ENCODE measurements at places on chromosomes 6 and 20.

DNA sequence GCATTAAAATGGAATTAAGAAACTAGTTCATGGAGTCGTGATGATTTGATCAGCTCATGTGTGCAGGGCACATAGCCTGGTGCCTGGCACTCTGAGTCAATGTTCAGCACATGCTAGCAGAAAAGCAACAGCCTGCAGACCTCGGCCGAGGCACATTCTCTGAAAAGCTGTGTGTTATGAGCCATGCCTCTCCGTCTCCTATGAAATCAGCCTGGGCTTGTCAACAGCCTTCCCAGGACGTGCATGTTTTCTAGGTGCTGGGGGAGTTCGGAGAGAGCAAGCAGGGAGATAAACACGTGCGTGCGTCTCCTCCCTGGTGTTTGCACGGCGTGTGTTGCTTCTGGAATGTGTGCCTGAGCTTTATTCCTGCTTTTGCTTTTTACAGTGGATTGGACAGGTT, 207.8 kb upstream of the KCNG1 start:
- no peak for DNase-seq

DNA sequence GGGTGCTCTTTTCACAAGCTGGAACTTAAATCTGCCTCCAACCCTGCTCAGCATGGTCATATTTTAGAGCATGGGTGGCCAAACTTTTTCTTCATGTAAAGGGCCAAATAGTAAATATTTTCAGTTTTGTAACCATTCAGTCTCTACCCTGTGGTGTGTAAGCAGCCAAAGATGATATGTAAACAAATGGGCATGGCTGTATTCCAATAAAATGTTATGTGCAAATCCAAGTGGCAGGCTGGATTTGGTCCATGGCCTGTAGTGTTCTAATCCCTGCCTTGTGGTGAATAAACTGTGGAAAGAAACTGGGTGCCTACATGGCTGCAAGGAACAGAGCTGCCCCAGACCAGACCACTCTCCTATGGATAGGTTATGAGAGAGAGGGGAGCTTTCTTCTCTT, 32.7 kb downstream of the OGFRL1 start:
- DNase-seq, result no peak

DNA sequence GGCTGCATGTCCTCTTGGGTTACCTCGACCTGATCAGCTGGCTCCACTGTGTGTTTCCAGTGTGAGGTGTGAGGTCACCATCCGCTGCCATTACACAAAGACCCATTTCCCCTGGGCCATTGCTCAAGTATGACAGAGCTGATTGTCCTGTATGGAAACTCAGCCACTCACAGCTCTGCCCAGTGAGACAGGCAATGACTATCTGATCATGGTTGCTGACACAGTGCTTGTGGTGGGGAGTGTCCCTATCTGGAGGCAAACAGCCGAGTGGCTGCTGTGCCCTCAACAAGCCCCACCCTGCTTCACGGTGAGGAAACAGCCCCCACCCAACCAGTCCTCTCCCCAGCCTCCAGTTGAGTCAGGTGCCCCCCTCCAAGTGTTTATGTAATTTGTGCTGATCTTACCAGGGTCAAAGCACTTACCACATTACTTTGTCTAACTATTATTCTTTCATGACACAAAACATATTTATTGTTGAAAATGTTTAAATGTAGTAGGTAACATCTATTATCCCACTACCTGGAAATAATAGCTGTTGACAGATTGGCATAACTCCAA, 11.7 kb upstream of the MAPK13 start:
- DNase-seq, result no peak

DNA sequence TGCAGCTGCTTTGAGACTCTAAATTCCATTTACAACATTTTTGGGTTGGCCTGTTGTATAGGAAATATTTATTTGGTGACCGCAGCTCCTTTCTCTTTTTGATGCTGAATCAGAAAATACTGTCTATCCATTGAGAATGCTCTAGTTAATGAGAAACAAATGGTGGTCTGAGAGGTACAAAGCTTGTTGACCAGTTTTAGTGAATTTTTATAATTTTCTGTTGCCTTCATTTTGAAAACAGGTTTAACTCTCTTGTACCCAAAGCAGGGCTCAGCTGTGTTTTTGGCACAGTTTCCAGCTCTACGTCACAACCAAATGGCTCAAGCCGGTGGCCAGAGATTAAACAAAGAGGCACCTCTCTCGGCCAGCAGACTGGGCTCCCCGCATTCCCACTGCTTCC, 113.2 kb downstream of the FNDC1 start:
- no peak for DNase-seq

DNA sequence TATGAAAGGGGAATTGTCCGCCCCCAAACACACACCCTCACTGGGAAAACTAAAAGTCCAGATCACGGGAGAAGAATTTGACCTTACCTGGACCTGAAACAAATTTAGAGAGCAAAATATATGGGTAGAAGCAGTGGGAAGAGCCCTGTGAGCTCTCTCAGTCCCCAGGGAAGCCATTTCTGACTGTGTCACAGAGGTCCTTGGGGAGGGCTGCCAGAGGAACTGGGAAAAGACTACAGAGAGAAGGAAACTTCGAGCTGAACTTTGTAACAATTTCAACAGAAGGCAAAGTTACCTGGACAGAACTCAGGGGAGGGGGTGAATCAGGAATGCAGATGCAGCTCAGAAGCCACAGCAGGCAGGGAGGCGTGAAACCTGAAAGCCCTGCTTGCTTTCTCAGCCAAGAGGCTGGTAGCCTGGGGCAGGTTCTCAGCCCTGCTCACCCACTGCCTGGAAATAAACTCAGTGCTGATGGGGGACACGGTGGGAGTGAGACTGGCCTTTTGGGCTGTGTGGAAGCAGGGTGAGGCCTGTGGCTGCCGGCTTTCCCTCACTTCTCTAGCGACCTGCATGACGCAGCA, 163.8 kb downstream of the TMEM200A start:
- no peak for DNase-seq

- DNase-seq, result no peak
Measured at GRCh38 chr6:46014046-46014445, 1.6 kb downstream of the CLIC5 start.

DNA sequence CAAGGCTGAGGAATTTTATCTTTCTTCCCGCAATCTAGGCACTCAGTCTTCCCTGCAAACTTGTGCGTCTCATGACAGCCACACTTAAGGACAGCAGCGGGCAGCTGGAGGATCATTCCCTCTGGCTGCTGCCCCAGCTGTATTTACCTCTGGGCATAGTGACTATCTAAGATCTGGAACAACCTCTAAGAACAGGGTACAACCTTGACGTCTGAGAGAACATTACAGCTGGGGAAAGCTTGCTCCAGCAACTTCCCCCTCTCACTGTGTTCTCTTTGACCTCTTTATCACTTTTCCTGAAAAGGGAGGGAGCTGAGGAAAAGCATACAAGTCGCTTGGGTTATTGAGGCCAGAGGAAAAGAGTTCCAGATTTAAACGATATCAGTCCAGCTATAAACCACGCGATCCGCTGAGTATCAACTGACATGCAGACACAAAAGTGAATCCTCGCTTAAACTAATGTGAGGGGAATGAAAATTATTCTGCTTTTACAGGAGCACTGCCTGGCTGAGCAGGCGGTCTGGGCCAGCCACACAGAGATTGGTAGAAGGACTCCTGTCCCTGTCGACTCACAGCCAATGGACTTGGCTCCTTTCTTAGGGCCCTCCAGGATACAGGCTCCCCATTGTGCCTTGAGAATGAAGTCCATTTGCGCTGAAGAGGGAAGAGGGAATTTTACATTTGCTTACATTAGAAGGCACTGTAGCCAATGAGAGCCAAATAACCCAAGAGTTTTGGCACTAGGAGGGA, 153.3 kb downstream of the QRSL1 start:
- DNase-seq, result no peak

DNA sequence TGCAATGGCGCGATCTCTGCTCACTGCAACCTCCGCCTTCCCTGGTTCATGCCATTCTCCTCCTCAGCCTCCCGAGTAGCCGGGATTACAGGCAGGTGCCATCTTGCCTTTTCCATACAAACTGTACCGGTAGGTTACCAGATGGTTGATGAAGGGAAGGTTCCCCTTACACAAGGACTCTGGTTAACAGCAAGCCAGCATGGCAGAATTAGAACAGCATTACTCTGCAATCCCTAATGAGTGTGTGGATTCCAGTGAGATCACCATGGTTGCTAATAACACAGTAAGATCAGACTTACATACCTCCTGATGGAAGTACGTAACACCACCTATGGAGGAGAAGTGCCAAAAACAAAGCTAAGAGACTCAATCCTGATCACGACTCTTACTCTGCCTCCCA, 51.7 kb downstream of the TTI1 start:
- DNase-seq, result no peak

DNA sequence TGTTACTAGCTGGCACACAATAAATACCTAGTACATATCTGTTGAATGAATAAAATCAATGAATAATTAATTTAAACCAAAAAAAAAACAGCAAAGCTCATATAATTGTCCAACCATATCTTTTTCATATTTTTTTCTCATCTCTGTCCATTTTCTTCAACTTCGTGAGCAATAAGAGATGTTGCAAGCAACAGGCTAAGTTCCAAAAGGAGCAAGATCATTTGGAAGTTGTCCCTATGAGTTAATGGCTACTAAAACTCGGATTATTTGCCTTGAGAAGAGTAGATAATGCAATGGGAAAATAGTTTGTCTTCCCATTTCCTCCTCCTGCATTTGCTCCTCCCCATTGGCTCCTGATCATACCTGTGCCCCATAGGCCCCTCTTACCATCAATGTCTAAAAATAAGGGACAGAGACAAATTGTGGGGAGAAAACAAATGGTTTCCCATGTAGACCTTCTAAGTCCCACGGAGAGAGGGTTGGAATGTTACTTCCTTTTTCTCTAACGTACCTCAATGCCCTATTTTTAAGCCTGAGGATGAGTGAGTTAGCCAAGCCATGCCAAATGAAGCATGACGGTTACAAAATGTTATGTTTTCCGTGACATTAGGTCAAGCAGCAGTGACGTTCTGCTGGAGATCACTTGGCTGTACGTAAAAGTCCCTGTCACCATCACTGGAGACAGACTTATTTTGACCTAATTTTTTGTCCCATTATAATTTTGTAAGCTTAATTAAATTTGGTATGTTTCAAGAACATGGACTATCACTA, 217.3 kb upstream of the PREP start:
- no peak for DNase-seq

DNA sequence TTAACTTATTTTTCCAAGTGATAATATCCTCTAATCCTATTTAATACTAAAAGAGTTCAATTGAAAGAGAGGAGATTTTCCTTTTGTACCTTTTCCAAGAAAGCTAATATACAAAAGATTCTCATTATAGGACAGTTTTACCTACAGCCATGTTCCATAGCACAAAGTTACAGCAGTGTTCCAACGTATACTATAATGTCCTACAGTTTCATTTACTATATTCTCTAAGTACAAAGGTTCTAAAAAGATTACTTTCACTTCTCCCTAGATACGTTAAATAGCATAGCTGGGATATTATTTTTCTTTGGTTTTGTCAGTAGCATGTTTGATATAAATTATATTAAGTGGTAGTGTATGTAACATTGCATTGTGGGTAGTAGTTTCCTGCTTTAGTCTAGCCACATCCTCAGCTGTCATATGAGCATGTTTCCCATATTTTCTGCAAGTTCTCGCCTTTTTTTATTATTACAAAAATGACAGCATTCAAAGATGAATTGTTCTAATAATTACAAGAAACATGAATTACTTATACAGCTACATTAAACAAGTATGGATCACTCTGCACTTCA, 4.4 kb upstream of the RUNX2 start:
- DNase-seq, result no peak

DNA sequence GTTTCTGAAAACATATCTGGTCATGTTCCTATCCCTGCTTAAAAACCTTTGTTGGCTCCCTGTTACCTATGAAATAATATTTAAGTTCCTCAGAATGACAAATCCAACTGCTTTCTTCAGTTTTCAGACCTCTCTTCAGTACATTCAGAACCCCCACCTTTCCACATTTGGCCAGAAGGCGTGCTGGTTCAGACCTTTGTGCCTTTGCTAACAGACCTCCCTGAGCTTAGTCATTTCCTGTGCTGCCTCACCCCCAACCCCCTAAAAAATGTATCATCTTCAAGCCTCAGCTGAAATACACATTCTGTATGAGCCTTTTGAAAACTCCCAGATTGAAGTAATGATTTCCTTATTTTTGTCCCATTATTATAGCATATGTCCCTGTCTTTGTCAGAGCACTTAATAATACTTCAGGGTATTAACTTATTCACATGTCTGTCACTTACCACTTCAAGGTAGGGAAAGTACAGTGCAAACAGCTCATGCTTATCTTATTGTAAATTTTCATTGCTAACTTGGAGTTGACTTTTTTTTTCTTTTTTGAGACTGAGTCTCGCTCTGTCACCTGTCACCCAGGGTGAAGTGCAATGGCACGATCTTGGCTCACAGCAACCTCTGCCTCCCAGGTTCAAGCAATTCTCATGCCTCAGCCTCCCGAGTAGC, 19.7 kb downstream of the FAM217A start:
- peak; percentile 84 for DNase-seq

Measured in astrocyte (in vitro differentiated cells and primary cell).